Left renal cortex interstitium (tissue), 4 donors: ENCODE measurements at places on chromosomes 13 and 19. TPM values are rescaled to one million over a fixed set of nuclear protein-coding genes. Genes with fewer than 3 reads are reported as not detected.

The CTXN1 gene
- 11.8 TPM for polyA plus RNA-seq

The SMAD9 gene
- 32.7 TPM for polyA plus RNA-seq

The DHDH gene
- polyA plus RNA-seq: 6.0 TPM

The PRX gene
- polyA plus RNA-seq: 12.6 TPM

The ETHE1 gene
- polyA plus RNA-seq: 31.4 TPM

The ATP4B gene
- polyA plus RNA-seq: 0.82 TPM

The ASPDH gene
- polyA plus RNA-seq: 12.4 TPM

The BABAM1 gene
- polyA plus RNA-seq: 107 TPM

The RFPL4AL1 gene
- not detected for polyA plus RNA-seq

The TMEM238 gene
- 1.2 TPM for polyA plus RNA-seq

The ZNF616 gene
- 19.4 TPM for polyA plus RNA-seq

The ZNF780B gene
- 20.1 TPM for polyA plus RNA-seq

The TPP2 gene
- 49.7 TPM for polyA plus RNA-seq

The COL5A3 gene
- polyA plus RNA-seq: 0.78 TPM

The SELENOV gene
- polyA plus RNA-seq: 6.6 TPM

The ZNF726 gene
- polyA plus RNA-seq: 13.5 TPM

The SSC5D gene
- polyA plus RNA-seq: 3.1 TPM

The RASAL3 gene
- 1.1 TPM for polyA plus RNA-seq

The PLIN4 gene
- polyA plus RNA-seq: 0.49 TPM

The IGFL3 gene
- not detected for polyA plus RNA-seq

The ZNF491 gene
- 3.9 TPM for polyA plus RNA-seq
